Mesothelial cell of epicardium (in vitro differentiated cells): ENCODE measurements at places on chromosomes 7 and 10. TPM values are rescaled to one million over a fixed set of nuclear protein-coding genes. Genes with fewer than 3 reads are reported as not detected.

GRCh38 chr10:110456046-110456445 is 41.7 kb upstream of the DUSP5 start:
- DNase-seq: no peak

- DNase-seq: no peak
Observed at GRCh38 chr10:124704428-124705380, 39.5 kb downstream of the FAM53B start.

ZMIZ1 gene
- total RNA-seq: 166 to 173 TPM (median 170 TPM) in 3 replicates

CPA2 gene
- 0.54 to 0.73 TPM (median 0.72 TPM) in 3 replicates for total RNA-seq

- no peak for DNase-seq
Observed at GRCh38 chr7:47506382-47507339, 75.2 kb downstream of the TNS3 start.

STAG3 gene
- total RNA-seq: 0.94 to 1.9 TPM (median 1.4 TPM) in 3 replicates

DNA sequence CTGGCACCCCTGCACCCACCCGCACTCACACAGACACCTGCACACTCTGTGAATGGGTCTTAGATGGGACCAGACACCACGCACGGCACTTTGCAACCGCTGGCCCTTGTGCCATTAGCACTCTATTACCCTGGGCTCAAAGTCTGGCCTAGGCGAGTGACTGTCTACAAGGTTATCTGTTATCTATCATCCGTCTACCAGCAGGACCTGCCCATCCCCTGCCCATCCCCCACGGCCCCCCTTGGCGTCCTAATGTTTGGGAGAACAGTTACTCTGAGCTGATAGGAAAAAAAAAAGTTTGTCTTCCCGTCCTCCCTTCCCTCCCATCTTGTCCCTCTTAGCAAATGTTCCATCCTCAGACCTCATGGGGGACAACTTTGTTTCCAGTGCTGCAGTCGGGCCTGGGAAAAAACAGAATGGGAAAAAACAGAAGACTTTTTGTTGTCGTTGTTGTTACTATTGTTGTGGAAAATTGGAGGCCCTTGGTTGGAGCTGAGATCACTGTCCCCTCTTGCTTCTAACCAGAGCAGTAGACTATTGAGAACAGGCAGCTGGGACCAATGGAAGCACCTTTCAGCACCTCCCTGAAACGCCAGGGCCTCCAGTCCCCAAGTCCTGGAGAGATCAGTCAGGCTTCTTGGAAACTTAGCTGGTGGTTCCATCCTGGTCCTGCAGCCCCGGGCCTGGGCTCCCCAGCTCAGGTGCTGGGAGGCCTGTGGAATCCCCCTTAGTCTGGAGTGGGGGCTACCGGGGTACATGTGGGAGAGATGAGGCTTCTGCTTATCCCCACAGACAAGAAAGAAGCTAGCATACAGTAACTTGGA is 12.2 kb downstream of the UNCX start:
- DNase-seq: no peak

DNA sequence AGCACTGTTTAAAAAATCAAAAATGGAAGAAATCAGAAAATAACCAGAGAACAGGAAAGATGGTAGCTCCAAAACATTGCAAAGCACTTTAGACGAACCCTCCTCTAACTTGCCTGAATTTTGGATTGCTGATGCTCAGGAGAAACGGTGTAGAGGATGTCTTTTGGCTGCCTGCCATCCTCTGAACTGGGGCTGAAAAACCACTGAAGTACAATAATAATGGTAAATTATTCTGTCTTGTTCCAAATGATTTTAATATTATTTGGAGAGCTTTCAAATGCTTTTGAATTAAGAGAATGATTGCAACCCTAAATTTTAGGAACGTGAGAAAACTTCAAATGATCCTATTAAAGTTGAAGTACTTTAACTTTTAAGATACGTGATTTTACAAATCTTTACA is 167.3 kb upstream of the SLC13A1 start:
- no peak for DNase-seq

DNA sequence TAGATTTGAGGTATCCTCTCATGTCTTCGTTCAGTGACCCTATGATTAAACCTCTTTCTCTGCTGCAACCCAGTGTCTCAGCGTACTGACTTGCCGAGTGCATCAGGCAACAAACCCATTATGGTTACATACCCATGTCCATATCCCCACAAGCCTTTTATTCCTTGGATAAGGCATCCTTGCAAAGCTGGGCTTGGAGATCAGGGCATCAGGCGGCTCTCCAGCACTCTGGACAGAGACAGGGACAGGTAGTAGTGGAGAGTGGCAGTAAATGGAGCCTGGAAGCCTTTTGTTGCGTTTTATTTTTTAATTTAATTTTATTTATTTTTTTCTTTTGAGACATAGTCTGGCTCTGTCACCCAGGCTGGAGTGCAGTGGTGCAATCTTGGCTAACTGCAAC is 32.0 kb upstream of the NPFFR1 start:
- DNase-seq: no peak

NKX2-3 gene
- not detected in 3 replicates for total RNA-seq

LRGUK gene
- total RNA-seq: 0.96 to 1.0 TPM (median 1.00 TPM) in 3 replicates

GRCh38 chr10:119597405-119598186 is 832 bp upstream of the TIAL1 start:
- DNase-seq: no peak

GRCh38 chr10:120616311-120616911 is 159.4 kb downstream of the PLPP4 start:
- no peak for DNase-seq

DNA sequence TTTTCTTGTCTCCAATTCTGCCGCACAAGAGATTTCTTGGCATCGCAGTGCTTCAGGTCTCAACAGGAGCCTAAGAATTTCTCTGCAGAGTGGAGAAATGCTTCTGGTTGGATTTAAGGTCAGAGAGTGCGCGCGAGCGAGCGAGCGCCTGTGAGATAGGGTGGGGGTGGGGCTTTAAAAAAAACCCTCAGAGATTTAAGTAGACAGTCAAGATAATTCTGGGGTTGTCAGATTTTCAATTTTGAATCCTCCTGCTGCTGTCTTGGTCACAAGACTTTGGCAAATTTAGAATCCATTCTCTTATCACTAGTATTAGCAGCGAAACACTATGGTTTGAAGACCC is 49.7 kb downstream of the CPEB3 start:
- no peak for DNase-seq

GPC2 gene
- 49.8 to 50.6 TPM (median 50.0 TPM) in 3 replicates for total RNA-seq

DNA sequence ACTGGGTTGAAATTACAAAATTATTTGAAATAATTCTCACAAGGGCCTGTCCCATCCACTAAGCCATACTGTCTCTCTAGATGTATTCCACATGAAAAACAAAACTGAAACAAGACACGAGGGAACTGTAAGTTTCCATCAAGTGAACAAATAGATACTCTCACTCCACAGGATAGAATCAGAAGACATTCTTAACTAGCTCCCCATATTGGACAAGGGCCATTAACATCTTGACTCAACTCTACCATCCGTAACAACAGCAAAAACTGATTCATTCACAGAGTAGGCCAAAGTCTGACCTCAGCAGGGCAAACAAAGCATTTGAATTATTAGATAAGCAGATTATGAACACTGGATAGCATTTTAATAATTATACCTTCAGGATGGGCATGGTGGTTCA is 29.1 kb downstream of the UBE2H start:
- no peak for DNase-seq

DNA sequence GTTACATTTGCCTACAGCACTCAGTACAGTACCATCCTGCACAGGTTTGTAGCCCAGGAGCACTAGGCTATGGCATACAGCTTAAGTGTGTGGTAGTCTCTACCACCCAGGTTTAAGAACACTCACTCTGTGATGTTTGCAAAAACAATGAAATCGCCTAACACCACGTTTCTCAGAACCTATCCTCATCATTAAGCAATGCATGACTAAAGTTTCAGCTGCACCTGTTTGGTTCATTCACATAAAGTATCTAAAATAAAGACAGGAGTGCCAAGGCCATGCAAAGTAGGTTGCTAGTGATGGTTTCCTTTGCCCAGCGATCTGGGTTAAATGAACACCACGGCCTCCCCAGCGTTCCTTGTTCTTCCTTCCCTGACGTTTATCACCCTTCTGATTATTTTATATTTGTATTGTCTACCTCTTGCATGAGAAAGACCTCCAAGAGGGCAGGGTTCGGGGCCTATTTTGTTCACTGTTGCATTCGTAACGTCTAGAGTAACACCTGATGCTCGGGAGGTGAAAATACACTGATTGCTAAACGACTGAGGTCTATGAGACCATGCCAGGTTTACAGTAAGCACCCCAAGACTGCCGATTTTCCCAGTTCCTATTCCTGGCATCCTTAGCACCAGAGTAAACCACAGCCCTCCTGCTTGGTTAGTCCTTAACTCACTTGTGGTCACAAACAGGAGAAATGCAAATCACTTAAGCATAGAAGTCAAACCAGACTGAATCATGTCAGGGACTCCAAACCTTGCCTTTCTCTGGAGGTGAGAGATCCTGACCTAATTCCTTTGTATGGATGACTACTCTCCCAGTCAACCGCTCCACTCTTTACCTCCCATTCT is 204.1 kb upstream of the NFE2L3 start:
- DNase-seq: no peak

GRCh38 chr10:72455889-72456595 is 101.3 kb upstream of the DNAJB12 start:
- no peak for DNase-seq

DNA sequence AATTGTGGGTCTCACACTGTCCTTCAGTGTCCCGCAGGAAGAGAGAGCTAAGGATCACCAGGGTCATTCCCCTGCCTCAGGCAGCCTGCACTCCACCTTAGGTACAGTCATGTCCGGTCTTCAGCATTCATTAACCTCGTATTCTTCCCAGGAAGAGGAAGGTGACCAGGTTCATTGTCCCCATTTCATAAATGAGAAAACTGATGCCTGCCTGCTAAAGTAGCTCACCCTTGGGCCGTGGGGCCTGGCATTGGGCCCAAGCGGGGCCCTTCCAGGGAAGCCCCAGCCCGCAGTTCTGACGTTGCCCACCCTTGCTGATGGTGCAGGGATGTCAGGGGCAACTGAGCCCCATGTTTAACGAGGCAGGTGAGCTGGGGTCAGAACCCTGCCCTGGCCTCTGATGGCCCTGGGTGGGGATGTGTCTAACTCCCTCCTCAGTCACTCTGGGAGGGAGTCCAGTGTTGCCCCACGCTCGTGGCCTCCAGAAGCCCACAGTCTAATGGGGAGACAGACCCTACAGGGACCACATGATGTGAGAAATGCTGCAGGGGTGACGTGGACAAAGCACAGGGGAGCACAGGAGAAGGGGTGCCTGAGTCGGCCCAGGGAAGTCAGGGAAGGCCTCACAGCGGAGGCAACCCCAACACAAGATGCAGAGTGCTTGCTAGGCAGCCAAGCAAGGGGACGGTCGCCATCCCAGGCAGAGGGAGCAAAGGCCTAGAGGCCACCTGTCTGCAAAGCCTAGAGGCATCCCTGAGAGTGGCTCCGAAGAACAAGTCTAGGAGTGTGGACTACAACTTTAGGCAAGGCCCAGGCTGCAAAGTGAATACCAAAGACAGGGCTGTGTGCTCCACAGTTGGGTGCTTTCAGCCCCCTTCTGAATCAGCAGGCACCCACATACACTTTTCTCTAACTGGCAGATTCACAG is 25.1 kb downstream of the DDIT4 start:
- no peak for DNase-seq

DNA sequence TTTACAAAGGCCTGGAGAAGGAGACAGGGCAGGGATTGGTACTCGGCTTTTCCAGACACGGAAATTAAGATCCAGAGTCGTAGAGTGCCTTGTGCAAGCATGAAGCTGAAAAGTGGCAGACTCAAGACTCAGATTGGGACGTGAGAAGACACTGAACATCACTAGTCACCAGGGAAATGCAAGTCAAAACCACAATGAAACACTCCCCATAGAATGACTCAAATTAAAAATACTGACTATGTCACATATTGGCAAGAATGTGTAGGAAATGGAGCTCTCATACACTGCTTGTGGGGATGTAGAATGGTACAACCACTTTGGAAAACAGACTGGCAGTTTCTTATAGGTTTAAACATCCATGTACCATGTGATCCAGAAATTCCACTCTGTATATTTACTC is 472.0 kb downstream of the RPS24 start:
- DNase-seq: no peak

LLCFC1 gene
- not detected in 3 replicates for total RNA-seq

DNA sequence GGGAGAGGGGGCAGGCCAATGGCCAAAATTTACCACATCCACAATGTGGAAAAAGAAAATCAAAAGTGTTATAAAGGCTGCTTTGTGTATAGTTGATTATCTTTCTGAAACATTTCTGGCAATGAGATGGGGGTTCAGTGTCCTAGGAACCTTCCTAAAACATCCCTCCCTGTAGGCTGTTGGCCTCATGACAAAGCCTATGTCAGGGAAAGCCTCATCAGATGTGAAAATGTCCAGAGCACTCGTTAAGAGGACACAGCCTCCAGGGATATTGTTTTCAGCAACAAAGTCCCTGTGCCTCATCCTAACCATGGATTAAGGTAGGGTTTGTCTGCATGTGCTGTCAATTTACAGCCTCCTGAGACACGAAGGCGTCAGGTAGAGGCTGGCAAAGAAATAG is 17.0 kb downstream of the SUN3 start:
- no peak for DNase-seq

- no peak for DNase-seq
Observed at GRCh38 chr7:159102681-159103381, 41.8 kb downstream of the VIPR2 start.

DNA sequence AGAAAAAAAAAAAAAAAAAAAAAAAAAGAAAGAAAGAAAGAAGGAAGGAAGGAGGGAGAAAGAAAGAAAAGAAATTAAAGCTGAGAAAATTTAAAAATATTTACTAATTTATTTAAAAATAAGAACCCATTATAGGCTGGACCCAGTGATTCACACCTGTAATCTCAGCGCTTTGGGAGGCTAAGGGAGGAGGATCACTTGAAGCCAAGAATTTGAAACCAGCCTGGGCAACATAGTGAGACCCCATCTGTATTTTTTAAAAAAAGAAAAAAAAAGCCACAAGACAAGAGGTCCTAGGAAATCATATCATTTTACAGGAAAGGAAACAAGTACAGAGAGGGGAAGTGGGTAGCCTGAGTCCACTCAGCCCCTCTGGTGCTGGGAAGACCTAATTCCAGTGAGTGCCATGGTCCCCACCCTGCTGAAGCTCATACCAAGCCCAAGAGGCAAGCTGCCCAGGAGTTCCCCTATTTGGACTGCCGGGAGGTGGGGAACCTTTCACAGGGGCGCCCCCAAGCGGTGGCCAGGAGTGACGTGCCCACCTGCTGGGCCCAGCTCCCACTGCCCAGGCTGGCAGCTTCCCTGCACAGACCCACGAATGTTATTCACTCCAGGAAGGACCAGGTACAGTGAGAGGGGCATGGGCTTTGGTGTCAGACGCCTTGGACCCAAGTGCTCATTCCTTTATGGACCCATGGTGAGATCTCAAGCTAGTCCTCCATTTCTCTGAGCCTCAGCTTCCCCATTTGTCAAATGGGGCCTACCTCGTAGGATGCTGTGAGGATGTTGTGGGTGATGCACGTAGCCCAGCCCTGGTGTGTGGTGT is 133.6 kb downstream of the ZMIZ1 start:
- DNase-seq: no peak
